ENCODE measurements at places on chromosomes 2 and 18.

- no peak for DNase-seq
These were observed 269.0 kb downstream of the CDCA7 start for GRCh38 chr2:173623438-173624319.

GRCh38 chr2:235078914-235079472, 127.2 kb downstream of the SH3BP4 start:
- DNase-seq, result no peak

- DNase-seq, result no peak
These were observed 109.6 kb downstream of the APOB start for GRCh38 chr2:20934236-20934635.

- peak; percentile 69 for DNase-seq
These were observed 1.1 kb upstream of the FN1 start for GRCh38 chr2:215436705-215437565.

DNA sequence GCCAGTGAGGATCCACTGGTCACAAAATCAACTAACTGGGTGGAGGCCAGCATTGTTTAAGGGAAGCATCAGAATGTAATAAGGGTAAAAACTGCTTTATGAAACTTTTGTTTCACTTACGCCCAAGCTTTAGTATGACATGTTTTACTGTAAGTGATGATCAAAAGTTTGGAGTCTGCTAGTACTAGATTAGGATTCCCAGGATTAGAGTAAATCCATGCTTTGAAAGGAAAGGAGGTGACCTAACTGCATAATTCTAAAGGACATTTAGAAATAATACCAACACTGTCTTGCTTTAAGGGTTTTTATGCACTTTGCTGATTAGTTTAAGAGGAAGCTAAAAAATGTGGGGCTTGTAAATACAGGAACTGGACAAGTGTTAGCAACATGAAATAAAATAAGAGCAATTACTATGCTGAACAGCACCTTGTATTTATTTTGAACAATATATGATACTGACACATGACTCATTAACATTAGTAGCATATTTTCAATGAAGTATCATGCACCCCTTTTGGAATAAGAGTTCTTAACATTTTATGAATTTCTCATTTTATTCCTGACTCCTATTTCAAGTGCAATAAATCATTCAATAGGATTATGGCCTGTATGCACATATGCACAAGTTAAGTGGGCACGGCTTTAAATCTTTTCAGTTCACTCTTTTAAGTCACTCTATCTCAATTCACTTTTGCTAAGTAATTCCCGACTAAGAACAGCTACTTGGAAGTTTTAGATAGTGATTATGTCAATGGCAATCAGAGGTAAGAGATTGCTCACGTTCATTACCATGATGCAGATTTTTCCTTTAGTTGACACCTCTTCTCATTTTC, 62.5 kb downstream of the STK39 start:
- DNase-seq, result no peak

- no peak for DNase-seq
These were observed 6.0 kb upstream of the NEDD4L start for GRCh38 chr18:58038063-58038462.

DNA sequence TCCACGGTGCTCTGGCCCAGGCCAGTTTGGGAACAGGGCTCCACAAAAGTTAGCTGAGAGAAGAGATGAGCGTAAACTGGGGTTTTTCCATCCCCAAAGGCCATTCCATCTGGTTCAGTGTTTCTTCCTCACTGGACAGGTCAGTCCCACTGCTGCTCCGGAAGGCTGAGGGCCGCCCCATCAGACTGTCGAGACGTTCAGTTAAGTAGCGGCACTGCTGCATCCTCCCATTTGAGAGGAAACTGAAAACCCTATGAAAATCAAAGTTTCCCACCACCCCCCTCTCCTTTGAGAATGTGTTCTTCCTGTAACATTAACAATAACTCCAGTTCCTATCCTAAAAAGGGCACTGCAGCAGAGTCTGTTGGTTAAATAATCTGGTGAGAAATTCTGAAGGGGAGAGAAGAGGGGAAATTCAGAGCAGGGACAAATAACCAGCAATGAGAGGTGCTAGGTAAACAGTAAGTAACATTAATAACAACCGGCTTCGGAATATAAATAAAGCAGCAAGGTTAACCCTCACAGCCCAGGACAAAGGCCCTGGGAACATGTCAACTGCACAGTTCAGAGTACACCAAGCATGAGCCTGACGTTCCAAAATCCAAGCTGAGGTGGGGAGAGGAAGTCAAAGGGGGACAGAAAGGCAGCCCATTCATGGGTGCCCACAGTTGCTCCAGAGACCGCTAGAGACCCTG, 55.4 kb downstream of the UXS1 start:
- no peak for DNase-seq

GRCh38 chr18:10518595-10519255, 7.1 kb upstream of the NAPG start:
- peak; percentile 55 for DNase-seq

DNA sequence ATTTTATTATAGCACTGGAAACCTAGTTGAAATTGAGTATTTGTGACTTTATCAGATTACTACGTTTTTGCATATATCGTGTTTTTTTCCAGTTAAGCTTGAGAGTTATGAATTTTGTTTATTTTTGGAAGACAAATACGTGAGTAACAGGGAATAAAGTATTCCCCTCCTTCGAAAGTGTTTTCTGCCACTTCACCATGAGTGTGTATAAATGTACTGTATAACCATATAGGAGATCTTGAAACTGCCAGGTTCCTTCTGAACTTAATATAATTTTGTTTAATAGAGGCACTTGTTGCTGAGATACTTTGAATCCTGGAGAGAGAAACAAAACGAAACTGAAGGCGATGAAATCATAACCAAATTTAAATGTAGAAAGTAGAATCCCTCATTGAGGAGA, 1004.4 kb upstream of the ZEB2 start:
- DNase-seq, result no peak

- DNase-seq, result peak; percentile 79
These were observed 60.6 kb upstream of the HS6ST1 start for GRCh38 chr2:128379021-128380015.

DNA sequence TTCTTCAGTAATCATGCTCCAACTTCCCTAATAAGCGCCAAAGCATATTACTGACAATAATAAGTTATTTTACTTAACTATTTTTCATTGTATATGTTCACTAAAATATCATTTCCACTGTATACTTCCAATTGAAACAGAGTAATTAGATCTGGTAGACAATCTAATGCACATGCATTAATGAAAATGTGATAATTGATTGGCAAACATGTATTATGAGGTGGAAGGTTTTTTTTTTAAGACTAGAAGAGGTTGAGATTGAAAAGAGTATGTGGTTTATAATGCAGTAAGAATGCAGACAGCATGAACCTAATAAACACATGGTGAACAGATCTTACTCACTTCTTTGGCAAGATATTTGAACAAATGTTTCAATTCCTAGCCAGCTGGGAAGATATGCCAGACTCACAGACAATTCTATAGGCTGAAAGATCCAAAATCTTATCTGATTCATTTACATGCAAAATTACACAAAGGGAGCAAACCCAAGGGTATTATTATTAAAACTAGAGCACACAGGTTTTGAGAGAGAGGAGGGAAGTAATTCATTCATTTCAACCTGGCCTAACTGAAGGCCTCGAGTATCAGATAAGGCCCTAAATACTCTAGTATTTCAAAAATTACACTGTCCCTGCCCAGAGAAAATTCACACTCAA, 2.8 kb downstream of the NCKAP1 start:
- peak; percentile 81 for DNase-seq

- DNase-seq, result no peak
These were observed 104.9 kb downstream of the CERS6 start for GRCh38 chr2:168560817-168561499.

DNA sequence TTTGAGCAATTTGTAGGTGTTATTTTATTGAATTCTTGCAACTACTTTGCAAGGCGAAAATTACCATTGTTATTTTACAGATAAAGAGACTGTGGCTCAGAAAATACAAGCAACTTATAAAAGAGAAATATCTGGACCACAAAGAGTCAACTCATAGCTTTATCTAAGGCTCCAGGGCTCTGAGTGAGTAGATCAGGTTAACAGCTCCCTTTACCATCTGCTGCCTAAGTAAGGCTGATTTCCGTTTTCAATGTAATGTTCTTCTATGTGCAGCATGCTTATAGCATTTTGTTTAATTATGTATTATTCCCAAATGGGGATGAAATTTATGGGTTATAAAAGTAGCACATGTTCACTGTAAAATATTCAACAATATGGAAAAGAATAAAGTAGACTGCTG, 299.1 kb upstream of the TNP1 start:
- no peak for DNase-seq

- no peak for DNase-seq
These were observed 96.7 kb downstream of the PMS1 start for GRCh38 chr2:189880832-189881492.

- DNase-seq, result peak; percentile 41
These were observed 93.1 kb downstream of the MBP start for GRCh38 chr18:77039196-77040130.

GRCh38 chr2:60317034-60317386, 236.4 kb downstream of the BCL11A start:
- no peak for DNase-seq

GRCh38 chr2:148627224-148627623, 17.3 kb upstream of the EPC2 start:
- DNase-seq, result no peak

DNA sequence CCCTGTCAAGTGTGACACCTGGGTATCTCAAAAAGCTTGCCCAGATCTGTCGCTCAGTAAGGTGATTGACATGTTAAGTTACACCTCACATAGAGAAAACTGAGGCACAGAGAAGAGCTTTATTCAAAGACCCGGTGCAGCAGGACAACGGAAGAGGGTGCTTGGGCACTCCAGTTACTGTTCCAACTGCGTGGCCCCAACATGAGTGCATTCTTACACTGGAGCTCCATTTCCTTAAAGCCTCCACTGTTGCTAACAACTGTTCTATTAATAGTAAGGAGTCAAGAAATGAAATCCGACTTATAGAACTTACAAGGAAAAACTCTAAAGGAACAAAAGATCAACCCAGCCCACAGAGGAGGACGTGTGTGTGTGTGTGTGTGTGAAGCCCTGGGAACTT, 54.8 kb upstream of the REV1 start:
- DNase-seq, result no peak

DNA sequence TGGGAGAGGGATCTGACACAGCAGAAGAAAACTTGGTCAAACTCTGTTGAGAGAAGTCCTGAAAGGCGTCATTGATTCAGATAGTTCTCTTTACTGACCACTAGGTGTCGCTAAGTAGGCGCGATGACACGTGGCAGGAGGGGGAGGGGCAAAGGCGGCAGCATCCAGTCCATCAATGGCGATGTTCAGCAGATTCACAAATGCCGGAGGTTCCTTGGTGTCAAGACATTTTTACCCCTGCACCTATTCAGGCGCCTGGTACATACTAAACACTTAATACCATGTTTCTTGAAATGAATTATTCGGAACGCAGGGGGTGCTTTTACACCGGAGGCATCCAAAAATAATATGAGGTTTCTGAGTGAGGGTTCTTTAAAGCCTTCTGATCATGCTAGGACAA, 3.0 kb upstream of the PLEK start:
- peak; percentile 81 for DNase-seq

GRCh38 chr18:78713069-78713468, 266.5 kb upstream of the SALL3 start:
- DNase-seq, result no peak

DNA sequence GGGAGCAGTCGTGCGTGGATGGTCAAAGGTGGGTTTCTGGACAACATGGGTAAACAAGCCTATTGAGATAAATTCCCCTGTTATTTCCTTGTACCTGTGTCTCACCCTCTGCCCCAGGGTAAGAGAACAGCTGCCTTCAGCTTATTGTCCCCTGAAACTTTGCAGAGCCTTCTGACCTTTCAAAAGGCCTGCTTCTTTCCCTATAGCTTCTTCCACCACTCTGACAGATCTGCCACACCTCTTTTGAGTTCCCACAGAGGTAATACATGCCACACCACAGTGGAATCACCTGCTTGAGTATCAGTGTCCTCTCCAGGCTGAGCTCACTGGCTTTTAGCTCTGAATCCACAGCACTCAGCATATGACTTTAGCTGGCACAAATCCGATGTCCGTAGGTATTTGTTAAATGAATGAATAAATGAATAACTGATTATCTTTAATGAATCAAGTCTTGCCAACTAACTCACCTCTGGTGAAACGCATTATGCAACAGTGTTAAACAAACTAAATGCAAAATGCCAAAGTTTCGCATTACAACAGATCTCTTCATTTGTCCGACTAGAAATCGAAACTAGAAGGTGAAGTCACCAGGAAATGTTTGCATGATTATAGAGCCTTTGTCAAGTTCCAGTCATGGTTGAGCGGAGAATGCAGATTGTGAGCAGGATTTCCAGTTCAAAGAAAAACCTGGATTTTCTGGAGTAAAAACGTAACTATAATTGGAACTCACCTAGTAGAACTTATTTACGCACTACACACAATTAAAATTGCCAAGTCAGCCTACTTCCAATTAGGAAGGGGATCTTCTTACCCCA, 16.4 kb downstream of the DYNAP start:
- peak; percentile 31 for DNase-seq

DNA sequence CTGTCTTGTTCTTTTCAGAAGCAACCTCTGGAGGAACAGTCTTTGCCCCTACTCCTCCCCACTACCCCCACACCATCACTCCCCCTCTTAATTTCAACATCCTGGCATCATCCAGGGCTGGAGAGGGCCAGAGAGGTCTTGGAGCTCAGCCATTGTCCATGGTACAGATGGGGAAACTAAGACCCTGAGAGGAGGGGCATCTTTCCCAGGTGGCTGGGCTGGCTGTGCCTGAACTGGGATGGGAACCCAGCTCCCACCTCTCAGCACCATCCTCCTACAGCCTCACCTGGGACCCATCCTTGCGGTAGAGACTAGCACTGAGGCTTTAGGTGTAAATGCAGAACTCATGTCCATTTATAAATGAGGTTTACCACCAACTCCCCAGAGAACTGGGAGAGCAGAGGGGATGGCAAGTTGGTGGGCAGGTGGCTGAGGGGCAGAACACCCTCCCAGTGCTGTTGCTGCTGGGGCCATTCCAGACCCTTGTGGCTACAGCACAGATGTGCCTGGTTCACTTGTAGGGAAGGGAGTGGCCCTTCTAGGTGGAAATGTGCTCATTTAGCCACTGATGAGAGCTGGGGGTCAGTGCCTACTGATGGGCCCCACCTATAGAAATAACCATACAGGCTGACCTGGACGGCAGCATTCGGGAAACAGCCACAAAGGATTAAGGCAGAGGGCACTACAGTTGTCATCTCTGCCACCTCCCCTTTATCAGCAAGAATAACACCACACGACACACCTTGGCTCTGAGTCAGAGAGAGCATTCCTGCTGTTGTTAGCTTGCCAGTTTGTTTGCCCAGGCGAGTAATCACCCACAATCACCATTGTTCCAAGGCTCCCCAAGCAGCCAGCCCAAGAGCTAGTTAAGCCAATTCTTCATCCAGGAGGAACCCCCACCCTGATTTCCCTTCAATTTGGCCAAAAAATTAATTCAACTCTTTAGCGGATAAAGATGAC, 2.1 kb downstream of the MLPH start:
- no peak for DNase-seq

GRCh38 chr2:71458413-71459083, 5.2 kb downstream of the DYSF start:
- DNase-seq, result peak; percentile 67

DNA sequence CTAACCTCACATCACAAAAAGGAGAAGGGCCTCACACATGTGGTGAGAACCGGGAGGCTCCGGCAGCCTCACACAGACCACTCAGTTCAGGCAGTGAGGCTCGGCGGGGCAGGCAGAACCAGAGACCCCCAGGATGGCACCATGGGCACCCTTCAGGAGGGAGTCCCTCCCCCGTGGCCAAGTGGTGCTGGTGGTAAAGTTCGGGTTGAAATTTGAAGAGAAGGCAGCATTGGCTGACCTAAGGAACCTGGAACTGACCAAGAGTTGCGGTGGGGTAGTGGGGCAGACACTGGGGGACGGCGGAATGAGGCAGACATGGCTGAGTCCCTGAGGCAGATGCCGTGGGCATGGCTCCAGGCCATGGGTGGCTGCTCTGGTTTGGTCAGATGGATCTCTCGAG, 239.3 kb upstream of the MYT1L start:
- DNase-seq, result no peak
